ENCODE measurements at places on chromosomes 11 and 22.

- DNase-seq = no peak
These were observed 13.6 kb downstream of the MRPL21 start for GRCh38 chr11:68889948-68890446.

GRCh38 chr11:120510406-120511115 is 987 bp upstream of the GRIK4 start:
- DNase-seq = no peak

DNA sequence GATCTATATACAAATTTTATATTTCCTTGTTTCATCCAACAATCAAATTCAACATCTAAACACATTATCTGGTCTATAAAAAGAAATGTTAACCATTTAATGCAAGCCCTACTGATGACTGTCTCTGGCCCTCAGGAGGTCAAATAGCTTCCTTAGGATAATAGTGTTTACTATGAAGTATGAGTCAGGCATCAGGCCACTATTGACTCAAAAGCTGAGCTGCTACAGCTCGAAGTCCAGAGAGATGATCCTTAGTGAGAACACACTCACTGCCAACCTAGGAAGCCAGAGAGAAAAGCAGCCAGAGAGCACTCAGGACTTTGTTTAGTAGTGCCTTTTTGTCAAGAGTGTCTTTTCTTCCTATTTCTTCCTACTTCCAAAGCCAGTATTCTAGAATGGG is 171.8 kb downstream of the SOX6 start:
- no peak for DNase-seq

DNA sequence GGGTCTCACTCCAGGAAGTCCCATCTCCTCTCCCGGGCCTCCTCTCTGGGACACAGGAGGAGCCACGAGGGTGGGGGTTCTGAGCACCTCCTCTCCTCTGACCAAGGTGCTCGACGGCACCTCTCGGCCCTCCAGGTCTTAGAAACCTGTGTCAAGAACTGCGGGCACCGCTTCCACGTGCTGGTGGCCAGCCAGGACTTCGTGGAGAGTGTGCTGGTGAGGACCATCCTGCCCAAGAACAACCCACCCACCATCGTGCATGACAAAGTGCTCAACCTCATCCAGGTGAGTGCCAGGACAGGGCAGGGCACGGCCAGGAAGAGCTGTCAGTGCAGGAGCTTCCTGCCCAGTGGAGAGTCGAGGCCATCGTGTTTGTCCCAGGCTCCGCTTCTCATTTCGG is 23.2 kb downstream of the TOM1 start:
- no peak for DNase-seq

GRCh38 chr11:94924612-94925011 is 48.7 kb downstream of the CWC15 start:
- DNase-seq = no peak

GRCh38 chr22:36950797-36951590 is 37.6 kb downstream of the CSF2RB start:
- no peak for DNase-seq

GRCh38 chr22:21845558-21846453 is 21.6 kb downstream of the MAPK1 start:
- no peak for DNase-seq

GRCh38 chr11:123475469-123475868 is 45.4 kb downstream of the GRAMD1B start:
- peak; percentile 23 for DNase-seq

GRCh38 chr11:77395460-77396173 is 78.3 kb downstream of the PAK1 start:
- DNase-seq = no peak

DNA sequence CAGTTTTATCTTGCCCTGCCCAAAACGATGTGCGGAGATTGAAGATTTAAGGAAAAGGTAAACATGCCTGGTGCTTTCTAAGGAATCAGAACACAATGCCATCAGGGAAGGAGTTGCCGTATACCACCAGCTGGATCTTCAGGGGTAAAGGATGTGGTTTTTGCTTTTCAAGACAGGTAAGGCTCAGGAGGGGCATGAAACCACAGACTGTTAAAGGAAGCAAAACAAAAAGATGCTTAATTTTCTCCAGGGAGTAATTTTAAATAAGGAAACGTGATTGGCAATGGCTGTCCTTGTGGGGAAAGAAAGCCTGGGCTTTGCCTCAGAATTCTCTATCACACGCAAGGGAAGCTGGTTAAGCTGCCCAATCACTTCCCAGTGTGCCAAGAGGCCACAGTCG is 655.6 kb downstream of the OPCML start:
- DNase-seq = no peak

GRCh38 chr22:38305471-38306448 is 11.5 kb downstream of the CSNK1E start:
- no peak for DNase-seq

GRCh38 chr11:22069844-22070243 is 123.0 kb upstream of the ANO5 start:
- no peak for DNase-seq

DNA sequence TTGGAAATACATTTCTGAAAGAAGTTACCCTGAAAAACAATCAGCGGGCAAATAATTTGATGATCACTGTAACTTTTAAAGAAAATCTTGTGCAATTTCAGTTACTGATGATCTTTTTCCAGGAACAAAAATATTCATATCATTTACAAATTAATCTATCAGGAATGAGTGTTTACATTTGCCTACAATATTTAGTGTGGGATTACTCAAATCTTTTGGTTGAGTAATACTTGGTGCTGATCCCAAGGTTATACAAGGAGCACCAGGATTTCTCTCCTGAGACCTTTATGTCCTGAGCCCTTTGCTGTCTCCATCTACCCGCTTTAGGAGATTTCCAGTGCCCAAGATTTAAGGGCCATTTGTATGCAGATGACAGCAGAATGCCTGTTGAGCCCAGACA is 116.1 kb downstream of the ATXN10 start:
- DNase-seq = no peak

DNA sequence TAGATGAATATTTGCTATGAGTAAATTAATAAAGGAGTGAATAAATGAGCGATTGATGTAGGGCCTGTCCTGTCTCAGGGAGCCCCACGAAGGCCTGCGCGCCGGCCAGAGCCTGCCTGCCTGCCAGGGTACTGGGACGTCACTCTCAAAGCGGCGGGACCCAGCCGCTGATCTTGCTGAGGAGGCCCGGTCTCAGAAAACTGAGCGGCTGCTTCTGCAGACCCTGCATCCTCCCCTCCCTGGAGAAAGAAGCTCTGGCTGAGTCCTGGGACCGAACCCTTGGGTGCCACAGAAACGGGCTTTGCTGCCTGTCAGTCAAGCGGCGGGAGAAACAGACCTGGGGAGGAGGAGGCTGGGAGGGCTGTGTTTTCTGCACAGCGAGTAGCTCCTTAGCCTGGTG is 91.6 kb upstream of the B3GAT1 start:
- no peak for DNase-seq

DNA sequence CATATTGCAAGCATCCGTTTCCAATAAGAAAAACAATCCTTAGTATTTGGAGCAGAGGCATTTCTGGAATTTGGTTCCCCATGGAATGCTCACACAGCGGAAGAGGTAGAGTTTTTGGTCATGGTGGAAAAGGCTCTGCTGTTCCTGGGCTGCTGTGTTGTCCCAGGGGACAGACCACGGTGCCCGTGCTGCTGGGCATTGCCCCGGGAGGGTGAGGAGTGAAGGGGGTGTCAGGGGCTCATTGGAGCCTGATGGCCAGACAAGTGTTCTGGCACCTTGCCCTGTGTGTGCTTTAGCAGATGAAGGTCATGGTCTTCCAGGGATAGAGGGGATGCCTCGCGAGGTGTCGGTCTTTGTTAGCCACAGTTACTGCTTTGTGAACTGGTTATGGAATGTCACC is 61.2 kb downstream of the MPPED1 start:
- DNase-seq = no peak

DNA sequence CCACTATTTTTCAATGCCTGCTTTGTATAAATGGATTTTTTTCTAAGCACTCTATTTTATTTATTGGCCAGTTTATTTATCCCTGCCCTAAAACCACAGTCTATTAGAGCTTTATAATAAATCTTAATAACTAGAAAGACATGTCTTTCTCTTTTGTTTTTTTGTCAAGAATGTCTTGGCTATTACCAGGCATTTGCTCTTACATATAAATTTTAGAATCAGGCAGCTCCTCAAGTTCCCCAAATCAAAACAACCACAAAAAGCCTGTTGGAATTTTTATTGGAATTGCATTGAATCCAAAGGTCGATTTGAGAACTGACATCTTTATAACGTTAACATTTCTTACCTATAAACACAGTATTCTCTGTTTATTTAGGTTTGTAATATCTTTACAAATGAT is 85.8 kb upstream of the SC5D start:
- no peak for DNase-seq

GRCh38 chr11:71188886-71189767 is 63.2 kb downstream of the SHANK2 start:
- no peak for DNase-seq

DNA sequence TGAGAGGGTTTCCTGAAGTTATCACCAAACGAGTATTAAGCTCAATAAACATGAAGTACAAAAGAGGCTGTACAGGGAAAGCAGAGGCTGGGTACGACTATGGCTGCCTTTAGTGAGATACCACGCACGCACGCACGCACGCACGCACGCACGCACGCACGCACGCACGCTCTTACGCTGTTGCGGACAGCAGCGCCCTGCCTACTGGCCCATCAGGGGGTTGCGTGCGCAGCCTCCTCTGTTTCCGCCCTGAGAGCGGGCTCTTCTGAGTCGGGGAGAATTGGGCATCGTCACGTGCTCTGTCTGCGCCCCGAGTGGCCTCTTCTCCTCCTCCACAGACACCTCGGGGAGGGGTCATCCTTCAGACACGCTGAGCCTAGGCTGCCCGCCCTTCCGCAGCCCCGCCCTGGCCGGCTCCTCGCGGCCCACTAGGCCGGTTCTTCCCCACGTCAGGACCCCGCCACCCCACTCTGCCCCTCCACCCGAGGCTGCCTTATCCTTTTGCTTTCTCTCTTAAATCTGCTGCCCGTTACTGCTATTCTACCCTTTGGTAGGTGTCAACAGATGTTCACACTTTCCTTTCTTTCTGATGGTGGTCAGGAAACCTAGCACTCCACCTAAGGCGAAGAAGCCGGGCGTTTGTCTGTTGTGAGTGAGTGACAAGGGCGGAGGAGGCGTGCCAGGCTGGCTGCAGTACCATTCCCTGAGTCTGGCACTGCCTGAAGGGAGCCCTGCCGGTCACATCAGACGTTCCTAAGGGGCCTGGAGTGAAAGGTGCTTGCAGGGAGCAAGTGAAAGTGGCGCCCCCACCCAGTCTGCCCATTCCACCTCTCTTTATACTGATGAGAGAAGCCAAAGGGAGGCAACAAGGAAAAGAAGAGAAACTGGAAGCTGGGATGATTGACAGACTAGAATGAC is 300.4 kb upstream of the B3GAT1 start:
- no peak for DNase-seq

GRCh38 chr22:40216041-40216756 is 38.5 kb downstream of the TNRC6B start:
- DNase-seq = no peak

DNA sequence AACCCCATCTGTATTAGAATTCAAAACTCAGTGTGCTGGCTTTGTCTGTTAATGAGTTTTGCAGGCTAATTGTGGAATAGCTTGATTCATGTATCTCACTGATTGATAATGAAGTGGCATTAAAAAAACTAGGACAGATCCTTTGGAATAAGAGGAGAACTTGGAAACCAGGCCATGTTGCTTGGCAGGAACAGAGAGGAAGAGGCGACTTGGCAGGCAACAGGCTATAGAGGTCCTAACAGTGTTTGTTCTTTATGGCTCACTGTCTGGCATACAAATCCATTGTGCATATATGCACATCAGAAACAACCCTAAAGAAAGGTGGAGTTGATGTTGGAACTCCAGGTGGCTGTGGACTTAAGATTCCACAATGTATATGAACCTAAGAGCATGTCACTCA is 17.4 kb upstream of the OR9I1 start:
- no peak for DNase-seq

- DNase-seq = peak; percentile 11
These were observed 181.2 kb downstream of the CSNK2A3 start for GRCh38 chr11:11171854-11172253.

DNA sequence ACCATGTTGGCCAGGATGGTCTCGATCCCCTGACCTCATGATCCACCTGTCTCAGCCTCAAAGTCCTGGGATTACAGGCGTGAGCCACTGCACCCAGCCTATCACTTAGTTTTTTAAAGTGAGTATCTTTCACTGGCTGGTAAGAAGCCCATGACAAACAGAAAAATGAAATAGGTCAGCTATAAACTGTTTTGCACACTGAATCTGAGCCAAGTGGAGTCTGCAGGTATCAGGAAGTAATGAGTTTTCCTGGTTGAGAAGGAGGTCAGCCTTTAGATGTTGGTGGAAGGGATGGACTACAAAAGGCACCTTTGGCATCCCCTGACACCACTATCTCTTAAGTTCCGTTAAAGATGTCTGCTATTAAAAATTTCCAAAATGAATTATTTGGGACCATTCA is 345.1 kb downstream of the AASDHPPT start:
- DNase-seq = no peak

DNA sequence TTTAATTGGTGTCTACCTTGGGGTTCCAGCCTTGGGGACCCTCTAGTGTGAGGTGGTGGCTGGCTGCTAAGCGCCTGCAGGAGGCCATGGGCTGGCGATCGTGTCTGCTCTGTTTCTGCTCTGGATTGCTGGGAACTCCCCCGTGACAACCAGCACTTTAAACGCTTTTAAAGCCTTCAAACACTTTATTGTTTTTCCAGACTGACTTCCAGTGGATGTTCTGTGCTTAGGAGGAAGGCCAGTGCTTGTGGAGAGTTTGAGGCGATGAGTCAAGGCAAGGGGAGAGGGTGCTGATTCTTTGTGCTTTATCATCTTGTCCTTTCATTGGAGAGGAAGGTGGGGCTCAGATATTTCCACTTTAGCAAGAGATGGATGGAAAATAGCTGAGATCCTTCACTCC is 81.6 kb downstream of the FLI1 start:
- no peak for DNase-seq

DNA sequence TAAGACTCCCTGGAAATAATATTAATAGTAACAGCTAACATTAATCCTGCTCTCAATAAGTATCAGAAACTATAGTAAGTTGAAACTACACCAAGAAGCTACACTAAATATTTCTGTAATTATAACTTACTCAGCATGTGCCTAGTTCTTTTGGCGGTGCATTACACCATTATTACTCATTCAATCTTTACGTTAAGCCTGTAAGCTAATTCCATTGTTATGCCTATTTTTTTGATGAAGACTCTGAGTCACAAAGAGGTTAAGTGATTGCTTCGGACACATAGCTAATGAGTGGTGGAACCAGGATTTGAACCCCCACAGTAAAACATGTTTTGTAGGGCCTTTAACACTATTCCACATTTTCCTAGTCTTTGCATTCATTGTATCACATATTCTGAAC is 111.6 kb downstream of the RASSF10 start:
- no peak for DNase-seq

GRCh38 chr11:134654161-134654915 is 242.3 kb upstream of the B3GAT1 start:
- DNase-seq = no peak

GRCh38 chr11:125871391-125872137 is 15.9 kb upstream of the HYLS1 start:
- DNase-seq = peak; percentile 53

Measured in NCI-H446 (cell line).